ENCODE measurements at places on chromosomes 11 and 22. TPM values are rescaled to one million over a fixed set of nuclear protein-coding genes. Genes with fewer than 3 reads are reported as not detected.

- peak; percentile 36 for DNase-seq
These were observed 33.9 kb downstream of the PRDM11 start for GRCh38 chr11:45180179-45180847.

GRCh38 chr11:6505577-6506240 lies 8.6 kb downstream of the DNHD1 start:
- DNase-seq = no peak

- DNase-seq = no peak
These were observed 955.1 kb downstream of the BRD1 start for GRCh38 chr22:48872271-48873190.

- DNase-seq = no peak
These were observed 39.0 kb downstream of the DDX10 start for GRCh38 chr11:108703916-108704315.

OR51B5 gene
- not detected for total RNA-seq

OR5B2 gene
- total RNA-seq = not detected
